ENCODE measurements at places on chromosomes 3 and 15.

- no peak for DNase-seq
Observed at GRCh38 chr3:100006570-100007271, 107.6 kb downstream of the FILIP1L start.

DNA sequence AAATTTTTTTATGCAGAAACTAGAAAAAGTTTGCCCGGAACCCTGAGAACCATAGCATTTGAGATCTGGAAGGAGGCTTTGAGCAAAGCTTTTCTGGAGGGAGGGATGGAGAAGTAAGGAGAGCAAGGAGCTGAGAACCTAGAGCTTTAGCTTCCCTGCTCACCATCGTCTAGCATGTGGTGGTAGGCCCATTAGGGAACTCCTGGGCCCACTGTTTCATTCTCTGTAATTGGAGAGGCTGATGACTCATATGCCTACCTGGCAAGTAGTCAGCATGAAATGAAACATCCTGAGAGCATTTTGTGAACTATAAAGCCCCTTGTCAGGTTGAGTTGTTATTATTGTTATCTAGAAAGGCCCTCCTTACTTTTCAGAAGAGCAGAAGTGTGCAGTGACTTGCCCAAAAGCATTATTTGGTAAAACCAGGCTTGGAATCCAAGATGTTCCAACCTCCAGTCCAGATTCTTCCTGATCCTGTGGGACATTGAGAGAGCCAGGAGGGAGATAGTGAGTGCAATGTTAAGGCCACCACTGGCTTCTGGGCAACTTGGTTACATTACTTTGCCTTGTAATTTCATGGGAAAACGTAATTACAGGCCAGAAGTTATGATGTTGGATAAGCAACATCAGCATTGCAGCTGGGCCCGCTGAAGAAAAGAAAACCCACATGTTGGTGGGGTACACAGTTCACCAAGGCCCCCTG lies 104.5 kb upstream of the BFSP2 start:
- no peak for DNase-seq

DNA sequence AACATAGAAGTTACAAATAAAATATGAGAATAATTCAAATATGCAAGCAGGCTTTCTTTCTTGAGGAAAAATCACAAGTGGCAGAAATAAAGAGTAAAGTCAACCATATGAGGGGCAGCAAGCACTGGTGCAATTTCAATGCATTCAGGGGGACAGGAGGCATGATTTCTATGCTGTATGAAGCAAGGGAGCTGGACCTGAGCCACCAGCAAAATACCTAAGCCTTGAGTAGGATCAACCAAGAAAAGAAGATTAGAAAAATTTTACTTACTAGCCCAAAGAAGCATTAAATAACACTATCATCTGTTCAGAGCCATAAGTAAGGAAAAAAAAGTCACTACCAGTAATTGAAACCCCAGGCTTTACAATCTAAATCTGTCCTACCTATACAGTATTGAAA lies 6.3 kb downstream of the ADGRG7 start:
- no peak for DNase-seq

DNA sequence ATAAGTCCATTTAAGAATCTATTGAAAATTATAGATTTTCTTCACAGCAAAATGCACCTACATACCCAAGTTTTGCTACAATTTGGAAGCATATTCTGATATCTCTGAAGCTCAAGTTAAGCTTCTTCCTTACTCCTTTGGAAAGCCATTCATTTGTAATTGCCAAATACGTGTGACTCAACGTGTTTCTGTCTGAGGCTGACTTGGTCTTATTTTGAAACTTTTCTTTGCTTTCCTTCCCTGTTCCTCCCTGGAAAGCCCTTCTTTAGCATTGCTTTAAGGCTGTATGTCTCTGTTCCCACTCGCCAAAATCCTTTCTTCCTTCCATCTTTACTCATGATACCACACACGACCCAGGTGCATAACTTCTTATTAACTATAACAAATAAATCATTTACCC lies 232.0 kb downstream of the ZBBX start:
- no peak for DNase-seq

DNA sequence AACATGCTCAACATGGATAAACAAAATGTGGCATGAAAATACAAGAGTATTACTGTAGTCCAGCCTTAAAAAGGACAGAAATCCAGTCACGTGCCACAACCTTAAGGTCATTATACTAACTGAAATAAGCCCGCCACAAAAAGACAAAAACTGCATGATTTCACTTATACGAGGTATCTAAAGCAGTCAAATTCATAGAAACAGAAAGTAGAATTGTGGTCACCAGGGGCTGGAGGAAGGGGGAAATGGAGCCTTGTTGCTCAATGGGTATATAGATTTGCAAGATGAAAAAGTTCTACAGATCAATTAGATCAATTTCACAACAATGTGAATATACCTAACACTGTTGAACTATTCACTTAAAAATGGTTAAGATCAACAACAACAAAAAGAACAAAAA lies 7.4 kb downstream of the GLB1 start:
- DNase-seq = no peak

Measured in activated CD4-positive, alpha-beta T cell treated with anti-CD3 and anti-CD28 coated beads for 24 hours (primary cell).